ENCODE measurements at places on chromosomes 2 and 18.

- no peak for DNase-seq
Measured at GRCh38 chr2:99878581-99879350, 263.6 kb downstream of the AFF3 start.

GRCh38 chr2:136131961-136132824, 14.2 kb upstream of the CXCR4 start:
- DNase-seq, result no peak

- no peak for DNase-seq
Measured at GRCh38 chr2:174063492-174064092, 98.4 kb upstream of the SP3 start.

- DNase-seq, result peak; percentile 94
Measured at GRCh38 chr18:79519751-79520477, 124.2 kb downstream of the NFATC1 start.

DNA sequence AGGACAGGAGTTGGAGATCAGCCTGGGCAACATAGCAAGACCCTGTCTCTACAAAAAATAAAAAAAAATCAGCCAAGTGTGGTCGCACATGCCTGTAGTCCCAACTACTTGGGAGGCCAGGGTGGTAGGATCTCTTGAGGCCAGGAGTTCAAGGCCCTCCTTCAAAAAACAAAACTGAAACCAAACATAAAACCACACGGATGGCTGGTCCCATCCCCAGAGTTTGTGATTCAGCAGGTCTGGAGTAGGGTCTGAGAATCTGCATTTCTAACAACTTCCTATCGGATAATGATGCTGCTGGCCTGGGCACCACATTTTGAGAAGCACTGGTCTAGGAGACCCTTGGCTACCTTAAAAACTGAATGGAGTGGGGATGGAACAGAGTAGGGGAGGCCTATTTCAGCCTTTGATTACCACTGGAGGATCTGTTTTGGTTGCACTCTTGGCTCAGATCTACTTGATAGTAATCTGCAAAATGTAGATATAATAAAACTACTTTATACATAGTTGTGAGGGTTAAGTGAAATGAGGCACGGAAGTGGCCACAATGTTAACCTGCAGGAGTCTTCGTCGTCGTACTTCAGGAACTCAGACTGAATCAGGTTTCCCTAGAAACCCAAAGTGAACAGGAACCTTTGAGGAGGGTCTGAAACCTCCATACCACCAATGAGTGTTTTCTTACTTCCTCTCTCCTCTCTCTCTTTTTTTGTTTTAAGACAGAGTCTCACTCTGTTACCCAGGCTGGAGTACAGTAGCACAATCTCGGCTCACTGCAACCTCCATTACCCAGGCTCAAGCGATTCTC, 25.5 kb upstream of the NFE2L2 start:
- DNase-seq, result no peak

- DNase-seq, result no peak
Measured at GRCh38 chr2:228938629-228939028, 332.5 kb downstream of the PID1 start.

DNA sequence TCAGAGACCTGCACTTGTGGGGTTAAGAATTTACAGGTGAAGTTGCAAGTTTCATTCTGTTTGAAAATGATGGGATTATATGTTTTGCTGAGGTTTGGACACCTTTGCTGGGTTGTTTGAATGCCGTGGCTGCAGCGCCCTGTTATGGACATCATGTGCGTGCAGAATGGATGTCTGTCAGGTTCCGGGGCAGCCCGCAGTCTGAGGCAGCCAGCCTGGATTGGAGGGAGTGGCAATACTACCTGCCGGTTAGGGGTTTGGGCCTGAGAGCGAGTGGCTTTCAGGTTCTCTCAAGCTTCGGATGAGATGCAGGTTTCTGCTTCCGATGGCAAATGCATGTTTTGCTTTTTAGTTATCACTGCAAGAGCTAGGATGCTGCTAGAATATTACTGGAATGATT, 1.1 kb downstream of the CASP8 start:
- DNase-seq, result peak; percentile 40
